Activated CD8-positive, alpha-beta memory T cell treated with anti-CD3 and anti-CD28 coated beads for 1 hour (primary cell): ENCODE measurements at places on chromosomes 6 and 20.

GRCh38 chr20:8388141-8388540 lies 256.1 kb downstream of the PLCB1 start:
- no peak for DNase-seq

DNA sequence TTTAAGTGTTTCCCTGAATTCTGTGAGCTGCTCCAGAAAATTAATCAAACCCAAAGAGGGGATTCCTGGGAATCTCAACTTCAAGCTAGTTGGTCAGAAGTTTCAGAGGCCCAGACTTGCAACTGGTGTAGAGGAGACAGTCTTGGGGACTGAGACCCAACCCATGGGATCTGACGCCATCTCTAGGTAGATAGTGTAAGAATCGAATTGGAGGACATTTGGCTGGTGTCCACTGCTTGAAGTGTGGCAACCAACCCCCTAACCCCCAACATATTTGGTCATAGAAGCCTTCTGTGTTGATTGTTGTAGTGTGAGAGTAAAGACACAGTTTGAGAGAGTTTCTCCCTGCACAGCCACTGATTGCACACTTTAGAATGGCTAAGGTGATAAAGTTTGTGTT lies 103.5 kb upstream of the CARMIL1 start:
- DNase-seq = no peak

DNA sequence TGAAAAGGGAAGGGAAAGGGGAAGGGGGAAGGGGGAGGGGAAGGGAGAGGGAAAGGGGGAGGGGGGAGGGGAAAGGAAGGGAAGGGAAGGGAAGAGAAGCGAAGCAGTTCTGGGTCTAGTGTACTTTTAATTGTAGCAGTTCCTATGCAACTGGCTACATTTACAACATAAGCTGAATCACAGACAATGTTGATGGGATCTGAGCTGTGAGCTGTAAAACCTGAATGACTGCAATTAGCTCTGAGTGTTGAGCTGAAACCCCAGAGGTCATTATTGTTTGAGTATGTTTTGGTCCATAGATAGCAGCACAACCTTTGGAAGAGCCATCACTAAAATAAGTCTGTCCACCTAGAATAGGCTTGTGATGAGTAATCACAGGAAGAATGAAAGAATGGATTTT lies 7.2 kb upstream of the ABHD12 start:
- no peak for DNase-seq

DNA sequence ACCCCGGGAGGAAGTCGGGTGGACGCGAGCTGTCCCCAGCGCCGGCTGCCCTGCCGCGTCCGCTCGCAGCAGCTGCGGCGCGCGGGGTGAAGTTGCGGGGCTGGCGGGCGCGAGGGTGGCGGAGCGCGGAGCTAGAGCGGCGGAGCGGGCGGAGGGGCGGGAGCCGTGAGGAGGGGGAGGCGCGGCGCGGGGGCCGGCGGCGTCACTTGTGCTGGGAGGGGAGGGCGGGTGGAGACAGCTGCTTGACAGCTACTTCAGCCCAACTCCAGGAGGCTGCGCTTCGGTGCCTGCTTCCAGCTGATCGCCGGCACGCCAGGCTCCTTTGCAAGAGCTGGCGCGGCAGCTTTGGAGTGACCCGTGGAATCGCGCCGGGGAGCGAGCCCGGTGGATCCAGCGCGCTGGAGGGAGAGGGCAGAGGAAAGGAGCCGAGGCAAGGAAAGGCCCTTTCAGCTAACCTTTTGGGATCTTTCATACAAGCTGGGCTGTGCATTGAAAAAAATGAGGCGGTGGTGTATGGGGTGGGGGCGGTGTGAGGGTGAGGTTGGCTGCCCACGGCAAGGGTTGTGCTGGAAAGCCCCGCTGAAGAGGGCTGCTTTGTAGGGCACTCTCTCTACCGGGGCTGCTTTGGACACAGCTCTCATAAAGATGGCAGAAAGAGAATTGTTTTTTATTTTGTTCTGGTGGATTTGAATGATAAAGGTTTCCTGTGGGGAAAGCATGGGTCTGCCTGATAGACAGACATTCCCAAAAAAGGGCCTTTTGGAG lies 24.6 kb downstream of the RIPOR2 start:
- DNase-seq = peak; percentile 29

GRCh38 chr6:137871831-137872454 lies 4.9 kb downstream of the TNFAIP3 start:
- no peak for DNase-seq

- no peak for DNase-seq
Observed at GRCh38 chr20:49665796-49666195, 47.9 kb downstream of the B4GALT5 start.

- no peak for DNase-seq
Observed at GRCh38 chr6:21749754-21750153, 156.2 kb downstream of the SOX4 start.

GRCh38 chr6:8108031-8108660 lies 5.8 kb upstream of the EEF1E1 start:
- no peak for DNase-seq

GRCh38 chr6:168699631-168700295 lies 258.8 kb downstream of the SMOC2 start:
- no peak for DNase-seq

DNA sequence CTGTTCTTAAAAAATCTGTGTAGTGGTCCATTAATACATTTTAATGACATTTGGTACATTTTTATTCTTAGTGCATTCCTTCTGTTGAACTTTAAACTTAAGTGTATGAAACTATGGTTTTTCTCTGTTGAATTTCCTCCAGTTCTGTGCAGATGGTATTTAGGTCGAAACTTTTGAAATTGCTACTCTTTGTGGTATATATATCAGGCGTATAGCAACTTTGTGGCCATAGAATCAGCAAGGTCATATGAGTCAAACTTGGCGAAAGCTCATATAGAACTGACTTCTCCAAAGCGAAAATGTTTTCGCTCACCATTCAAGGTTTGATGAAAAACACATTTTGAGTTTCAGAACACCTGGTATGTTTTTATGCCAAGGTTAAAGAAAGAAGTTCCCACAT lies 93.7 kb downstream of the MAP3K4 start:
- DNase-seq = no peak

DNA sequence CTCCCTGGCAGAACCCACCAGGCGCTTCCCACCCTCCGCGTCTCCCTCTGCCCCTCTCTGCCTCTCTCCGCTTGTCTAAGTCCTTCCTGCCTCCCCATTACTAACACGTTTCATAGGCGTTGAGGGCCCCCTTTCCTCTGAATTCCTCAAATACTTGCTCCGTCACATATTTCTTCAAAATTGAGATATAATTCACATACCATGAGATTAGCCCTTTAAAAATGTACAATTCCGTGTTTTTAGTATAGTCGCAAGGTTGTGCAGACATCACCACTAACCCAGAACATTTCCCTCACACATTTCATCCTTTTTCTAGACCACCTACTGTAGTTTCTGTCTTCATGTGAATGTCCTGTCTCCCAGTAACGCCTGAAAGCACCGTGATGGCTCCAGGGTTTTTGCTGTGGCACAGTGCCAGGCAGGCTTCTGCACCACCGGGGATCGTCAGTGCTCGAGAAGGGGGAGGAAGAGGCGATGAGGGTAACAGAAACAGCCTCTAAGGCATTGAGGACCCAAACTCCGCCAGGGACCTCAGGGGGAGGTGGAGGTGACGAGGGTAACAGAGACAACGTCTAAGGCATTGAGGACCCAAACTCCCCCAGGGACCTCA lies 141.9 kb upstream of the SNX9 start:
- no peak for DNase-seq

GRCh38 chr6:29739136-29739881 lies 16.1 kb downstream of the HLA-F start:
- DNase-seq = no peak

- no peak for DNase-seq
Observed at GRCh38 chr6:160071805-160072690, 49.6 kb upstream of the SLC22A1 start.

DNA sequence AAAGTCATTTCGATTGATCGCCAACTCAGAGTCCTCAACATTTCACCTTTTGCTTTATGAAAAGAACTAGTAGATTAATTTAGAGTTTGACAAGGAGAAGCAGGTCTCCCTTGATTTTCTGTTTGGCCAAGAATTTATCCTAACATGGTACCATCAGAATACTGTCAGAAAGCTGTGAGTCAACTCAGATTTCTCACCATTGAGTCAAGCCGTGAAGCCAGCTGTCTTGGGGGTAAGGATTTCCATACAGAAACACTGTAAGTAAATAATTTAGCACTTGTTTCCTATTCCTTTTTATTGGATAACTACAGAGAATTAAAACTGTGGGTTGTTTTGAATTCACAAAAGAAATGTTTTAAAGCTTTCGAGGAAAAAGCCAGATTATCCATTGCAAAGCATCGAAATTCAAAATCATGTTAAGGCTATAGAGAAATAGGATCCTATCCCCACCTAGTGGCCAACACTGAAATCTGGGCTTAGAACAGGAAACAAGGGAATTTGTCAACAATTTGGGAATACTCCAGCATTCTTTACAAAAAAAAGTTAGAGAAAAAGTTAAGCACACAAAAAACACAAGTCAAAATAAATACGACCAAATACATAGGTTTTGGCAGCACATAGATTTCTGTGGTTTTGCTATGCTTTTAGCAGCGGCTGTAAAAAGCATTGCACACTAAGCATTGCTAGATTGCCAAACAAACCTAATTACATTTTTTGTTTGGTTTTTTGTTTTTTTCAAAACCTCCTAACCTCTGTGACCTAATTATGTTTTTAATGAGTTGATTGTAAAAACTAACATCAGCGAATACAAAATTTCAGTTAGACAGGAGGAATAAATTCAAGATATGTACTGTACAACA lies 44.2 kb downstream of the COL11A2 start:
- no peak for DNase-seq

DNA sequence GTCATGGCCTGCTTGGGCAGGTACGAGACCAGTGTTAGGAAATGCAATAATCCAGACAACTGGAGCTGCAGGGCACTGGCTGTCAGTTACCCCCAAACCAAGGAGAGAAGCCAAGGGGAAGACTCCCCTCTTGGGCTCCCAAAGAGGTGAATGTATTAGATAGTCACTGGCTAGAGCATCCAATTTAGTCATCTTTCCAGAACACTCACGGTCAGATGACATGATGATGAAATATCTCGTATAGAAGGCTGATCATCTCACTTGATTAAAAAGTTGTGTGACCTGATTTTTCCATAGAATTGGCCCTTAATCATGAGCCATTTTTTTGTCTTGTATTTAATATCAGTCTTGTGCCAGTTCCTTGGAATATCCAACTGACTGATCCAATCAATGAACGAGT lies 40.7 kb downstream of the SLC22A3 start:
- no peak for DNase-seq

- no peak for DNase-seq
Observed at GRCh38 chr6:119384444-119384843, 34.9 kb upstream of the MAN1A1 start.

DNA sequence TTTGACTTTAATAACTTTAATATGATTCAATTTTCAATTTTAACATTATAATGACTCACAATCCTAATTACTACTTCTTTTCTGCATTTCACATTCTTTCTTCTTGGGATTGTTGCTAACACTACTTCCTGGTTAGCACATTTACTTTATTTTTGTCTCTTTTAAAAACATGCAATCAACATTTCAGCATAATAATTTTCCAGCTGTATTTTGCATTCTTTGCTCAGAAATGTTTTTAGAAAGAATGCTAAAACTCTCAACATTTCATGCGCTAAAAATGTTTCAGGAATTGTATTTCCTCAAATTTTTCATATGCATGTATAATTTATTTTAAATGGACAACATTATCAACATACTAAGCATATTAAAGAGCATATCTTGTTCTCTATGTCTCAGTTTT lies 1302.1 kb upstream of the GJE1 start:
- no peak for DNase-seq

GRCh38 chr6:90896075-90896547 lies 309.2 kb upstream of the MAP3K7 start:
- DNase-seq = no peak

- no peak for DNase-seq
Observed at GRCh38 chr6:144581812-144582537, 296.8 kb downstream of the UTRN start.

DNA sequence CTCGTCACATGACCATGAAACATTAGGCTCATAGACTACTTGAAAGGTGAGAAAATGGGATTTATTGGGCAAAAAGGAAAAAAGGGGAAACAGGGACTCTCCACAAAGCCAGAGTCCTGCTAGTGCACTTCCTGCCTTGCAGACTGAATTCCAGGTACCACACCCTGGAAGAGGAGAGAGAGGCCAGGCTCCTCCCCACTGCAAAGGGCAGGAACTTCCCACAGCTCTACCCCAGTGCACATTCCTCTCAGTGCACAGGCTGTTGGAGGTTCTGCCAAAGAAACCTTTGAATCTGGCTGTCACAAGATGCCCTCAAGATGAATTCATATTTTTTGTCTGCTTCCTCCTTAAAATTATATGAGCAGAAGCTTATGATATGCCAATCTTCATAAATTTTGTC lies 920.4 kb upstream of the GJE1 start:
- DNase-seq = no peak

GRCh38 chr6:22904431-22904830 lies 335.1 kb downstream of the HDGFL1 start:
- DNase-seq = no peak

GRCh38 chr20:12916699-12917098 lies 92.1 kb upstream of the SPTLC3 start:
- DNase-seq = no peak

DNA sequence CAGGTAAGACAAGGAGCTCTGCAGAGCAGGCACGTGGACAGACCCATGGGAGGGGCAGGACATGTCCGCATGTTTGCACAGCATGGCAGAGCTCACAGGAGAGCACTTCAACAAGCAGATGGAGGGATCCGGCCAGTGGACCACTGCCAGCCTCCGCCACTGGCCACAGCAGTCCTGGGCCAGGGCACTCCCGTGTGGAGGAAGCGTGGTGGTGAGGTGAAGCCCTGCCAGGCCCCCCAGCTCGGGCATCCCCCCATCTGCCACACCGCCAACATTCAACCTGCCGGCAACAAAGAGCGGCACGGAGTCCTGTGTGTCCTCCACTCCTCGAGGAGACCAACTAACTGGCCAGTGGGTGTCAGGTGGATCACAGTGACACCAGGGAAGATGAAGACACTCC lies 104.3 kb upstream of the AGPAT4 start:
- no peak for DNase-seq

DNA sequence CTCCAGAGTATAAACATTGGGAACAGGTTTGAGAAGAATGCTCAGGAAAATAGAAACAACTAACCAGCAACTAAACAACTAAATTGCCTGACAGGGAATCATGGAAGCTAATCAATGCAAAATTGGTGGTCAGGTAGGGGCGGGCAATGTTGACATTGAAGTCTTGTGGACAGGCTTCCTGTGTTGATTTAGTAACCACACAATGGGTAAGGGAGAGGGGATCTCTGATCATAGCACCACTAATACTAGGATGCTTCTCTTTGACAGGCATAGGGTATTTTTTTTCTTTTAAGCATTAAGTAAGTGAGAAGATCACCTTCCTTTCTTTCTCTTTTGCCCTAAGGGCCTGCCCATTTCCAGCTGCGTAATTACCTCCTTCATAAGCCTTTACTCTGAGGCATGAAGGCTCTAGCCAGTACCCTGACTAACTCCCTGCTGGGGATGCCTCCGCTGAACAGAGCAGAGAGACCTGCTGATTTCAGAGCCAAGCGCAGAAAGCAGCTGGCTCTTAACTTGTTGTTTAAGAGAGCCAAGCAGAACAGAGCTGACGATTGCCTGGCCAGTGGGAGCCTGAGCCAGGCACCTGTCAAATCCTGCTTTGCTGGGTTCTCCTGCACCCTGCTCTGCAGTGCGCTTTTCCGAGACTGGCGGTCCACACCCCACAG lies 118.7 kb downstream of the BMP2 start:
- DNase-seq = no peak

GRCh38 chr6:12149944-12150510 lies 137.9 kb downstream of the HIVEP1 start:
- no peak for DNase-seq

GRCh38 chr20:51833326-51833725 lies 31.0 kb upstream of the SALL4 start:
- DNase-seq = no peak
